ENCODE measurements at places on chromosomes 5 and 9.

DNA sequence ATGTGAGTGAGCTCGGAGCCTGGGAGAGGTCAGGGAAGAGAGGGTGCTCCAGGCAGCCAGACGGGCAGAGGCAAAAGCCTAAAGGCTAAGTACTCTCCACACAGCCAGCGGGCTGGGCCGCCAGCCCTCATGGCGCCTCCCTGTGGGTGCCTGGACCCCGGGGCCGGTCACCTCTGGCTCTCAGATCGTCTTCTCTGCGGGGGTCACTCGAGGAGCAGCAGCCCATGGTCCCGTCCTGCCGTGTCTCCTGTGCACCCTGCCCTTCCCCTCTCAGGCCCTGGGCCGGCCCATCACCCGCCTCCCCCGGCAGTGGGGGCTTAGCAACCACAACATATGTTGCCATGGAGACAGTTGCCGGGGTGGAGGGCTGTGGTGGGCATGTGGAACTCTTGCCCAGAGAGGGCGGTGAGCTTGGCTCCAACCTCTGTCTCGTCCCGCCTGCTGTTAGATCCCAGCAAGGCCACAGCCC is 4.2 kb downstream of the AK1 start:
- DNase-seq: no peak

GRCh38 chr5:5969942-5970483 is 408.3 kb downstream of the MED10 start:
- no peak for DNase-seq

DNA sequence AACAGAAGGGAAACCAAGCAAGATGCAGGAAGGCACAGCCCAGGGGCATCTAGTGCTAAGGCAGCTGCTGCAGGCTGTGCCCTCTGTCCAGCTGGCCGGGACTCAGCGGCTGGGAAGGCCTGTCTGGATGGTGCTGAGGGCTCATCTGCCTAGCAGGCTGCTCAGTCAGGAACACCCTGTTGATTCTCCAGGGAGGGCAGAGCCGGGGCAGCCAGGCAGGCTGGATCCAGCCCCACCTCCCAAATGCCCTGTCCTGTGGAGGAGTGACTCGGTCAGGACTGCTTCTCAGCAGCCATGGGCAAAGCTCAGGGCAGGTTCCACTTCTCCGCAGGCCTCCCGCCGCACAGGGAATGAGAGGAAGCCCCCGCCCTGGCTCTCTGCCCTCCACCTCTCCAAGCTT is 7.8 kb upstream of the LCN9 start:
- DNase-seq: no peak

DNA sequence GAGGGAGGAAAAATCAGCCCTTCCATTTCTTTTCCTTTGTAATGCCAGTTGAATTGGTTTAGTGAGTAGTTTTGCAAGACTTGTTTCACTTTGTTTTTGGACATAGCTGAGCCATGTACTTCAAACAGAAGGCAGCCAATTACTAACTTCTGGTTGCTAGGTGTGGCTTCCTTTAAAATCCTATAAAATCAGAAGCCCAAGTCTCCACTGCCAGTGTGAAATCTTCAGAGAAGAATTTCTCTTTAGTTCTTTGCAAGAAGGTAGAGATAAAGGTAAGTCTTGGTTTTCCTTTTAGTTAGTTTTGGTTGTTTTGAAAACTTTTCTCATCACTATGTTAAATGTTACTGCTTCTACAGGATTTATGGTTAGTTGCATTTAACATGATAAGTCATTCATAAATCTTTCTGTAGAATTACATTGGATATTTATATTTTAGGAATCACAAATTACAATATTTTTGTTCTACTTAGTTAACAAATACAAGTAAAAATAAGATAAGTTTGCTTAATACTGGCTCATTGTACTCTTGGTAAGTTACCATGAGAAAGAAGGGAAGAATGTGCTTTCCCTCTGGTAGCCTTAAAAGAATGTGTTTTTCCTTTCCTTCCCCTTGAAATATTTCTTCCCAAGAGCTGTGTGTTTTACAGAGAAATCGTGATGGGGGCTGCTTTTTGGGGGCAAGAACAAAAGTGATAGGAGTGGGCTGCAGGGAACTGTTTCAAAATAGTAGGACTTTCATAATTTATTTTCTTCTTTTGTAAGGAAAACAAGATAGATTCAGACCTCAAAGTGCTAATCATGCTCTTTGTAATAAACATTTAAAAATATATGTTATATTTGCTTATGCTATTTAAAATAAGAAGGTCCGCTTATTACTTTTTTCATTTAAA is at the start of gene ANXA1:
Gene ANXA1, plus strand, starts transcription at position 213 of the 890 bp plus-strand sequence. CDS start 6,671 bp downstream, outside the sequence.
- DNase-seq: no peak

DNA sequence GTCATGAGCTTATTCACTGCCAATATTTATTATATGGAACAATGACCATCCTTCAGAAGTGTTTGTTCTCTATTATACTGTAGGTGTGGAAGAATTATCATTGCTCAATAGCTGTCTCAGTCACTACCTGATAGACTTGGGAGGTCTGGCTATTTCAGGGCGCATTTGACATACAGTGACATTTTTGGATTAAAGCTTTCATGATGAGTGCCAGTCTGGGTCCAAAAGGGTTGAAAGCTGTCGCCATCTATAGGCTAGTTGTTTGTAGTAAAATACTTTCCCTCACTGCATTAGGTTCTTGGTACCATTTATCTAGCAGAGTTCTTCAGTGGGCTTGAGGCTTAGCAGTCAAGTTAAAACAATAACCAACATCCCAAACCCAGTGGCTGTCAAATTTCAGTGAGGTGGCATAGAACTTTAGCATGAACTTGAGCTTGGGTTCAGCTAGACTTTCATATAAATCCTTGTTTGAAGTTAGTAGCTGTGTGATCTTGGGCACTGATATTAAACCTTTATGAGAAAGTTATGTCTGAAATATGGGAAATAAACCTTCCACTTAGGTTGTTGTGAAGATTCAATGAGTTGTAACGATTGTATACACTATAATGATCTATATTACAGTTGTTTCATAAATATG is 110.5 kb upstream of the CDKN2B start:
- DNase-seq: no peak

DNA sequence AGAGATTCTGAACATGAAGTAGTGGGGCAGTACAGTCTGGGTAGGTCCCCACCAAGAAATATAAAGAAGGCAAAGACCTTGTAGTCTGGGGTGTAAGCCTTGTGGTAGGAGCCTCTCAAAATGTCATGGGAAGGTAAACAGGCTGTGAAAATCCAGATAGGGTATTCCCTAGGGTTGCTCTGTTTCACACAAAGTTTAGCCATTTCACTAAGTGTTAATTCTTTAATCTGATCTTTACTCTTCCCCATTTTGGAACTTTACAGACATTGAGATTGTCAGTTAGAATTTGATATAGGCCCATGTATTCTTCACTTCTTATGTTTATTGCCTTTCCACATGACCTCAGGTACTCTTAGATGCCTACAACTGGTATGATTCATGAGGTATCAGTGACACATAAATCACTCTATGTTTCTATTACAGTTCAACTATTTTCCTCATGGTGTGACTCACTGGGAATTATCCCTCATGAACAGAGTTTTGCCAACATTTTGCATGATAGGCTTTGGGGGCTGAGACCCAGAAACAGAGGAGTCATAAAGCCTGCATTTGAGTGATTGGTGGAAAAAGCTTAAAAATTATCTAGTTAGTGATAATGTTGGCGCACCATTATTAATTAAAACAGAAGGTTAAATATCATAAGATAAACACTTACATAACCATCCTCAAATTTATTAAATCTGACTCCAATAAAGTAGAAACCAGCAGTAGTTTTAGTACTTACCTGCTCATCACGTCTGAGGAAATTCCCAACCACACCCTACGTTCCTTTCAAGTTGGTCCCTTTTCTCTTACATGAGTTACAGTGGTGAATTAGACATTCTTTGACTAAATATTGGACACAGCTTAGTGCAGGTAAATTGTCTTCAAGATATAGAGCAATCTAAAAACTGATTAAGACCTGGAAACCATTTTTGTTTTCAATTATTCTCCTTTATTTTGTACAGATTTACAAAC is 399.8 kb upstream of the MEF2C start:
- DNase-seq: no peak

DNA sequence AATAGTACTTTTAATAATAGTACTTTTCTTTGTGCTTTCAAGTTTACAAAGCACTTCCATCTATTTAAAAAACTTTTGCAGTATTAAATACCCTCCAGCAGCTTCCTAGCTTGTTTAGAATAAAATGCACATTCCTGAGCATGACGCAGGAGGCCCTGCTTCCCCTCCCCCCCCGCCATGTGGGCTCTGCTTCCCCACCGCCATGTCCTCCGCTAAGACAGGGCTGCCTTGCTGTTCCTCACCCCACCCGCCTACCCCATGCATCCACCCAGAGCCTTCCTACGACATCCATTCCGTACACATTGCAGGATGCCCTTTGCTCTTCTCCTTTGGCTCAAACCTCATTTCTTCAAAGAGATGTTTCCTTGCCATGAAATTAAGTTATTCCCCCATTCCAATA is 205.9 kb upstream of the MSX2 start:
- DNase-seq: no peak

DNA sequence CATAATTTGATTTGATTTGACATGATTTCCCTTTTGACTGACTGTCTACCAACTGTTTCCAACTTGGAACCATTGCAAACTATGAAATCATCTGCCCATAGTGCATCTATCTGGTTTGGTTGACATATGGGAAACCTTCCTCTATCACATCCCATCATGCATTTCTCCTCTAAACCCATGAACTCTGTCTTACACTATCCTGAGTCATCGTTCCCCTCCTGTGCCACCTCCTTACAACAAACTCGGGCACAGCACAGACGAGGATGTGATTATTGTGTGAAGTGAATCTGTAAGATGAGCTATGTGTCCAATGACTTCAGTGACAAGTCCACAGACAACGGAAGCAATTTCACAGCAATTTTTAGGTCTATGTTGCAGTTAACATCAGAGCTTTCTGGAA is 126.1 kb downstream of the NPR3 start:
- no peak for DNase-seq

GRCh38 chr5:142319105-142319504 is 5.7 kb downstream of the SPRY4 start:
- DNase-seq: no peak

DNA sequence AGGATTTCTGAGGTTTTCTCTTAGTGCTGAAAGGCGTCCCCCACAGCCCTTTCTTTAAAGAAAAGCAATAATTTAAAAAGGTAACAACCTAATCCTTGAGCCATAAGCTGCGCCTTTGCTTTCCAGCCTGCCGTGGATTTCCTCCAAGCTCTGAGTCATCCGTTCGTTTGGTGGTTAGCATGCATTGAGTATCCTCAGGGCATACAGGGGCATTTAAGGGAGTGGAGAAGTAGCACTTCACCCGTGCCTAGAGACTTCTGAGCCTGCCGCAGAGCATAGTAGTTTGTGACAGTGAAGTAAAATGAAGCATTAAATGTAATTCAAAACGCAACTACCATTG is 892 bp upstream of the TNC start:
- no peak for DNase-seq

DNA sequence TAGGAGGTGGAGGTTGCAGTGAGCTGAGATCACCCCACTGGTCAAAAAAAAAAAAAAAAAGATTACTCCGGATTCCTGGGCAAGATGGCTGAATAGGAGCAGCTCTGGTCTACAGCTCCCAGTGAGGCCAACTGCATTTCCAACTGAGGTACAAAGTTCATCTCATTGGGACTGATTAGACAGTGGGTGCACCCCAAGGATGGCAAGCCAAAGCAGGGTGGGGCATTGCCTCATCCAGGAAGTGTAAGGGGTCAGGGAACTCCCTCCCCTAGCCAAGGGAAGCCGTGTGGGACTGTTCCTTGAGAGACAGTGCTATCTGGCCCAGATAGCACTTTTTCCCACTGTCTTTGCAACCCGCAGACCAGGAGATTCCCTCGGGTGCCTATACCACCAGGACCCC is 70.7 kb downstream of the CARTPT start:
- DNase-seq: no peak

DNA sequence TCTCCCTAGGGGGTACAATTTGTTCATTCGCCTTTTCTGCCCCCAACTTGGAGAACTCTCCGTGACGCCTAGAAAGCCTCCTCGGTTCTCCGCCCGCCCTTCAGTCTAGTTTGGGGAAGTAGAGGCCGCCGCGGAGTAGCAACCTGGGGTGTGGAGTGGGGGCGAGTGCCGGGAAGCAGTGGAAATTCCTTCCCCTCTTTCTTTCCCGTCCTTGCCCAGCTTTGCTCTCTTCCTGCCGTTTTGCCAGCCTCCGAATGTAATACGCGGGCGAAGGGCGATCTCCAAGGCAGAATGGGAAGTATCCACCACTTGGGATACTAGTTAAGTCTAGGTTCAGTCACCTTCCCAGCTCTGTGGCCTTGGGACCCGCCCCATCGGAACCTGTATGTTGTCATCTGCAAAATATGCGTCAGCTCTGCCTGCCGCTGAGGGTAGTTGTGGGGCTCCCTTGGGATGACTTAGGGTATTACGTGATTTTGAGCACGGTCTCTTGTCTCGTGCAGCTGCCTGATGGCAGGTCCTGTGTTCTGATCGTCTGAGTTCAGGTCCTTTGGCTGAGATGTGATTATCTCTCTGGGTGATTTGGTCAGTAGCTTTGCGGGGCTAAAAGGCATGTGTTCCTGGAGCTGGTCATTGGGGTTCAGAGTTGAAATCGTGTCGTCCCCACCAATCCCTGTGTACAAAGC is 724 bp downstream of the PAM start:
- peak; percentile 80 for DNase-seq

GRCh38 chr5:115336201-115336720 is 39.8 kb upstream of the CCDC112 start:
- no peak for DNase-seq

DNA sequence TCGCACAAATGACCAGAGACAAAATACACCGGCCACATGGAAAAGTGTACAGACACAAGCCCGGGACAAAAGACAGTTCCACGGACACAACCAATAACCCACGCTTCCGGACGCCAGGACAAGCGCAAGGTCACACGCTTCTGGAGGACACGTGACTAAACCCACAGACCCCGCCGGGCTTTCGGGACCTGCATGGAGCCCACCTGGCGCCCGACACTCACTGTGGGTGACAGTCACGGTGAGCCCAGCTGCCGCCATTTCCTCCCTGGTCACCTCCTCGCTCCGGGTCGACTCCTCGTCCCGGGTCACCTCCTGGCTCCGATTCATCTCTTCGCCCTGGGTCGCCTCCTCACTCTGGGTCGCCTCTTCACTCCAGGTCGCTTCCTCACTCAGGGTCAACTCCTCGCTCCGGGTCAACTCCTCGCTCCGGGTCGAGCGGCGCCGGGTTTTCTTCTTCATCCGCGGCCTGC is 470 bp downstream of the BAG1 start:
- no peak for DNase-seq

DNA sequence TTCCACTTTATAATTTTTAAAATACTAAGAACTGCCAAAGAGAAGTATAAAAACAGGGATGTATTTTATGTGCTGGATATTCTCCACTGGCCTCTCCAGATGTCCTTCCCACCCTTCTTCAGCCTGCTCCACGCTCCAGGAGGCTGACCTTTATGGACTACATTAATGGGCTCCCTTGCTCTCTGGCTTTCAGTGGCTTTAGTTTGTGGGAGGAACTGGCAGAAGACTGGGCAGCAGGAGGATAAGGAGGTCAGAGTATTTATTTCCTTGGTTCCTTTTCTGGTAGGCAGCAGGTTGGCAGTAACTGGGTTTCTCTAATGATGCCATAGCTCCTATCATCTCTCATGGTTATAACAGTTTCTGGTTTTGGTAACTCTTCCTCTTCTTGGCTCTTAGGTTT is 133.9 kb downstream of the PAM start:
- DNase-seq: no peak

- no peak for DNase-seq
Measured at GRCh38 chr9:13963005-13963653, 350.8 kb downstream of the NFIB start.

Measured in right kidney (tissue), 9 donors.